ENCODE measurements at places on chromosomes 11 and 22. TPM values are rescaled to one million over a fixed set of nuclear protein-coding genes. Genes with fewer than 3 reads are reported as not detected.

Gene DEUP1
- 0.40 TPM for total RNA-seq

Gene EFEMP2
- total RNA-seq = 5.5 TPM

Gene TSGA10IP
- not detected for total RNA-seq

Gene TYMP
- 5.8 TPM for total RNA-seq

Gene SCGB2A2
- total RNA-seq = not detected

Gene FDXACB1
- 2.9 TPM for total RNA-seq

Gene TTLL8
- total RNA-seq = not detected

Gene MS4A8
- total RNA-seq = 2.8 TPM

- no peak for DNase-seq
These were observed 51.6 kb downstream of the CYTH4 start for GRCh38 chr22:37333724-37334460.

- DNase-seq = no peak
These were observed 5.1 kb downstream of the TRIM22 start for GRCh38 chr11:5694642-5695041.

- DNase-seq = no peak
These were observed 20.8 kb upstream of the GAB2 start for GRCh38 chr11:78438298-78438975.

GRCh38 chr11:111846063-111846462 is 25.3 kb downstream of the ALG9 start:
- no peak for DNase-seq

GRCh38 chr11:65708451-65708850 is 3.6 kb upstream of the KAT5 start:
- DNase-seq = no peak

DNA sequence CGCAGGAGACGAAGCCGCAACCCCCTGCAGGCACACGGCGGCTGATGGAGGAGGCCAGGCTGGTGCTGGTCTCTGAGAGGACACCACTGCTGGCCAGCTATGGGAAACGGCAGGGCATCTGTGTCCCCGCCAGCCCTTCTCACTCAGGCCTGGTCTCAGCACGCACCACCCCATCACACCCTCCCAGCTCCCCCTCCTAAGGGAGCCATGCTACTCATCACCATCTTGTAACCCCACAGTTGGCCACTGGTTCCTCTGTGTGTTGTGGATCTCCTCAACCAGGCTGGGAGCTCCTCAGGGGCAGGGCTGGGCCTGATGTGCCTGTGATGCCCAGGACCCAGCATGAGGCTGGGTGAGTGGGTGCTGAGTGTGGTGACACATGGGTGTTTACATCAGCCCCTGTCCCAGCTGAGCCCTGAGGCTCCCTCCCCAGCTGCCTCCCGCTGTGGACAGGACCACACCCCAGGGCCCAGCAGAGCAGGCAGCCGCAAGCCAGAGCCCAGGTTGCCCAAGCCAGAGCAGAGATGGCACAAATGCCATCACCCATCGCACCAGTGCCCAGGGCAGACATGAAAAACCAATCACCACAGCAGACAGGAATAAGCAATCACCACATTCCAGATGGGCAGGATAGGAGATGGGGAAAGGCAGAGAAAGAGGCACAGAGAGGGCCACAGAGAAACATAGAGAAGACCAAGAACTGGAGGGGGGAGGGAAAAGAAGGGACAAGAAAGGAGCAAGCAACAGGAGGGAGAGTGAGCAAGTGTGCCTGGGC is 8.2 kb downstream of the ARVCF start:
- no peak for DNase-seq

DNA sequence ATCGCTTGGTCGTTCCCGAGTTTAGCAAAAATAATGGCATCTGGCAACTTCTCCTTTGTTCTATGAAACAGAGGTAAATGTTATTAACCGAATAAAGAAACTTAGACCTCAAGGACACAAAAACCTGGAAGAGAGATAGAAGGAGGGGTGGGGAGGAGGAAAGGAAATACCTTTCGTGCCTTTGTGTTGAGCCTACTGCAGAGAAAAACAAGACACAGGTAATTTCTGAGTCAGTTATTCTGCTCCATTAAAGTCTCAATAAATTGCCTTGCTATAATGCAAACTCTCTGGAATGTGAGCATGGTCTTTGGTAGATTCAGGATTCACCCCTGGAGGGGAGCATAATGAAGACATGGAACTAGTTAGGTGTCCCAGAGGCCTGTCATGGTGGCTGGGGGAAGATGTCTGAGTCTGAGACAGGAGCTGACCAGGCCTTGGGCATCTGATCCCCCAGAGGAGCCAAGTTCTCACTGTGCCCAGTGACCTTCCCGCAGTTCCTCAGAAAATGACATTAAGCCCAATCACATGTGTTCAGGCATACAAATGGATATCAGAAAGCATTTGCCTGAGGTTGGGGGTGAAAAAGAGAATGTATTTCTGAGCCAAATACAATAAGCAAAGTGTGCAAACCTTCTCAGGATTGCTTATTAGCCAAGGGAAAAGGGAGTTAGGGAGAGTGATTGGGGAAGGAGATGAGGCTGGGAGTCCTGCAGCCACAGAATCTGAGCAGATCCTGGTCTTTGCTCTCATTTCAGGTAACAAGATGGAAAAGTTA is 72.6 kb upstream of the CADM1 start:
- no peak for DNase-seq

DNA sequence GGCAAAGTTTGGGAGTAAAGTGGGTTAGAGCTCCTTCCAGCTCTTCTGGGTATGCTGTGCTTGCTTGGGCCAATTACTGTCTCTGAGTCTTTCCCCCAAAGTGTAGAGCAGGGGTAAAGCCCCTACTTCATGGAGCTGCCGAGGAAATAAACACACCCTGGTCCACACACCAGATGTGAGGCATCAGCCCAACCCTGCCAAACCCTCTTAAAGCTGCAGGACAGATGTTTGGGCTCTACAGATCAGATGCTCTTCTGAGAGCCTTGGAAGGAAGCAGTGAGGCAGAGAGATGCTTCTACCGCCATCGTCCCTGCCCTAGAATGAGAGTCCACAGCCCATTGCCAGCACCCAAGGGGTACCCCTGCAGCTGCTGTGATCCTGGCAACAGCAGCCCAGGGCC is 64.7 kb downstream of the ELFN2 start:
- no peak for DNase-seq

DNA sequence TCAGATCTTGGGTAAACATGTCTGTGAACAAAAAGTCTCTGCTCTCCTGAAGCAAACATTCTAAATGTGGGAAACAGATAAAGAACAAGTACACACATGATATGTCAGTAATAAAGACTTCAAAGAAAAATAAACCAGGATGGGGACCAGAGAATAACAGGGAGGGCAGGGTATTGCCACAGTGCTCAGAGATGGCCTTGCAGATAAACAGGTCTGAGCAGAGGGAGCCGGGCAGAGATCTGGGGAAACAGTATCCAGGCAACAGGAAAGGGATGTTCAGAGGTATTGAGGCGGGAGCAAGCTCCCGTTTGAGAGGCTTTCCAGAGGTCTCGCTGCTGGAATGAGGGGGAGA is 2.9 kb downstream of the CCDC86 start:
- no peak for DNase-seq

- no peak for DNase-seq
These were observed 140.0 kb downstream of the ADAMTS15 start for GRCh38 chr11:130588471-130588870.

DNA sequence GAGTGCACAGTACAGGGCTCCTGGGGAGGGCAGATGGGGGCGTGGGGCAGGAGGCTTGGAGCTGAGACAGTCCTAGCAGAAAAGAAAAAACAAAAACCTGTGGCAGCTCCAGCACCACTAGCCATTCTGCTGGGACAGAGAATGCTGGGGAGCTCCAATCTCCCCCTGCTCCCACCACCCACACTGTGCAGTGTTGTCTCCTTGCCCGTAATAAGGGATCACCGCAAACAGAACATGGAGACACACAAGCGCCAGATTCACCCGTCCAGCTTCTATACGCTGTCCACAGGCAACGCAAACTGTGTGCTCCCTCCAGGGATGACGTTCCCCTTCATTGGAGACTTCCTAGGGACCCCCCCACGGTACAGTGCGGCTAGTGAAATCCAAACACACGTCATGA is 31.4 kb downstream of the OPCML start:
- no peak for DNase-seq

Data from type B pancreatic cell (in vitro differentiated cells).